T-helper 2 cell treated with Interferon-gamma antibody and Interleukin-4, amounts not matched to agents 5 μg/mL and 100 μg/mL, for 36 hours (primary cell): ENCODE measurements at places on chromosomes 13 and 19.

DNA sequence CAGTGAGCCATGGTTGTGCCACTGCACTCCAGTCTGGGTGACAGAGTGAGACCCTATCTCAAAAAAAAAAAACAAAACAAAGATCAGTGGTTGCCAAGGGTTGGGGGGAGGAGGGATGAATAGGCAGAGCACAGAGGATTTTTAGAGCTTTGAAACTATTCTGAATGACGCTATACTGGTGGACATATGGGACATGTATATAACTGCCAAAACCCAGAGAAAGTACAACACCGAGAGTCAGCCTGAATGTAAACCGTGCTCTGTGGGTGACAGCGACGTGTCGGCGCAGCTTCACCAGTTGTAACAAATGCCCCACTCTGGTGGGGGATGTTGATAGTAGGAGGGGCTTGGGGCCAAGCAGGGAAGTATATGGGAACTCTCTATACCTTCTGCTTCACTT, 32.9 kb downstream of the ZIC5 start:
- no peak for DNase-seq

DNA sequence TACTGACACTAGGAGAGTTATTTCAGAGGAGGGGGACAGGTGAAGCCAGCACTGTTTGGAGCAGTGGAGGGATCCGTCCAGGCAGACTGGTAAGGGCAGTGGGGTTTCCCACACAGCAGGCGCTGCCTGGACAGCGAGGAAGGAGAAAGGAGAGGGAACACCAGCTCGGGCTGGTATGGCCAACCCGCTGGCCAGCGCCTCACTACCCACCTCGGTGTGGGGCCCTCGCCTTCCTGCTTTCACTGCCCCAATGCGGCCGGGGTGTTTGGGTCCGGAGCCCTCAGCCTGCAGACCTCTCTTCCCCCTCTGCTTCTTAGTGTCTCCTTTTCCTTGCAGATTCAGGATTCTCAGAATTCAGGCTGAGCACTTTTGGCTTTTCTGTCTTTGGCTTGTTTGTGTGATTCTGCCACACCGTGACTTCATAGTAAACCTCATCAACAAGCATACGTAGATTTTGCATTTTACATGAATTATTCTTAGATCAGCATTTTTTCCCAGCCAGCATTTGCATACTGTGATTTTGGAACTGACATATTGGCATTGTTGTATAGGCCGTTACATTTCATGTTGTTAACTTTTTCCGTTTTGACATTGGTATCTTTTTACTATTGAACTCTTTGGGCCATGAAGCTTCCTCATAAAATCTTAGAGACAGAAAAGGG, 294.1 kb downstream of the MYO16 start:
- DNase-seq, result no peak

GRCh38 chr19:8413629-8413995, 507 bp downstream of the MARCHF2 start:
- DNase-seq, result no peak

- DNase-seq, result no peak
These were observed 27.3 kb downstream of the TMEM255B start for GRCh38 chr13:113786262-113786841.

DNA sequence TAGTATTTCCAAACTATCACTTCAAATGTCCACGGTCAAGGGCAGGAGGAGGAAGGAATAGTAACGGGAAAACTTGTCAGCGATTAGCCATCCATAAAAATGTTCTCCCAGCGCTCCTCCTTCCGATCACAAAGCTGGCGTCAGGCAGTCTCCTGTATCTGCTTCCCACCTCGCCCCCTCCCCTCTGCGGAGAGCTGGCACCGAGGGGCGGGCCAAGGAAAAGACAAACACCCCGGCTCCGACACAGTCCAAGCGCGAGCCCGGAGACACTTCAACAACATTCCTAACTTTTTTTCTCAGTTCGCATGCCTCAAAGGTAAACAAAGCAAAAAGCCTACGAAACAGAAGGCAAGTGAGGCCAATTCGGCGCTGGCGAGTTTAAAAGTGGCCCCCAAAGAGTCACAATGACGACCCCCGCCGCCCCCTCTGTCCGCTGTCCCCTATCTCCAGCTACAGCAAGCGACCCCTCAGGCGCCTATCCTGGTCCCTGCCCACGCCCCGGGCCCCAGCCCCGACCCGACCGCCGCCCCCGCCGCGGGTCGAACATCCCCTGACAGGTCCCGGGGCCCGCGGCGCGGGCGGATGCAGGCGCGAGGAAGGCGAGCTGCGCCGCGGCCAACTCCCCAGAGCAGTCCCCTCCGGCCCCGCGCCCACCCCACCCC, 736 bp downstream of the SMAD9 start:
- no peak for DNase-seq

GRCh38 chr13:113746143-113746525, 12.9 kb upstream of the TMEM255B start:
- DNase-seq, result no peak

DNA sequence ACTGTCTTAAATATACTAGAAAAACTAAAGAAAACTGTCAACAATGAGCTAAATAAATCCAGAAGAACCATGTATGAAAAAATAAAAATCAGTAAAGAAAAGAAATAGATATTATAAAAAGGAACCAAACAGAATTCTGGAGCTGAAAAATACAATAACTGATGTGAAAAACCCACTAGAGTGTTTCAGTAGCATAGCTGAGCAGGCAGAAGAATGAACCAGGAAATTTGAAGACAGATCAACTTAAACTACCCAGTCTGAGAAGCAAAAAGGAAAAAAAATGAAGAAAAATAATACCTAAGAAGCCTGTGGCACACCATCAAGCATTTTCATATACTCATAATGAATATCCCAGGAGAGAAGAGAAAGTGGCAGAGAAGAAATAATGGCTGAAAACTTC, 240.1 kb upstream of the RXFP2 start:
- DNase-seq, result no peak

GRCh38 chr13:26762745-26763345, 2.3 kb upstream of the GPR12 start:
- no peak for DNase-seq

DNA sequence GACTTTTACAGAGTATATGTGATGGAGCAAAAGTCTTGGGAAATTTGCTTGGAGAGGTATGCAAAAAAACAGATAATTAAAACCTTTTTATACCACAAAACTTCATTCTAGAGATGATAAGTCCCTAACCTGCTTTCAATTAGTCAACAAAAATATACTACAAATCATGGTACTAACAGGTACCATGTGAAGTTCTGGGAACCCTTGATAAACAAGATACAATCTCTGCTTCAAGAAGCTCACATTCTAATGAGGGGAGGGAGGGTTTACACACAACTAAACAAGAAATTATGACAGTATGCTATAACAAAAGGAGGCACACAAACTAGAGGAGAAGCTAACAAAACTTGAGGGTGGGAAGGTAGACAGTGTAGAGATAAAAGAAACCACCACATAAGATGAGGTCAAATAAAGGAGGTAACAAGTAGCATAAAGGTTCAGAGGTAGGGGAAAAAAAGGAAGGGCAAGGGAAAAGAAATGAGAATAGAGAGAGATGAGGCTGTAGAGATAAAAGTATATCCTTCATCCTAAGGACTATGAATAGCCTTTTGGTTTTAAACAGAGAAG, 91.4 kb downstream of the MYCBP2 start:
- no peak for DNase-seq

DNA sequence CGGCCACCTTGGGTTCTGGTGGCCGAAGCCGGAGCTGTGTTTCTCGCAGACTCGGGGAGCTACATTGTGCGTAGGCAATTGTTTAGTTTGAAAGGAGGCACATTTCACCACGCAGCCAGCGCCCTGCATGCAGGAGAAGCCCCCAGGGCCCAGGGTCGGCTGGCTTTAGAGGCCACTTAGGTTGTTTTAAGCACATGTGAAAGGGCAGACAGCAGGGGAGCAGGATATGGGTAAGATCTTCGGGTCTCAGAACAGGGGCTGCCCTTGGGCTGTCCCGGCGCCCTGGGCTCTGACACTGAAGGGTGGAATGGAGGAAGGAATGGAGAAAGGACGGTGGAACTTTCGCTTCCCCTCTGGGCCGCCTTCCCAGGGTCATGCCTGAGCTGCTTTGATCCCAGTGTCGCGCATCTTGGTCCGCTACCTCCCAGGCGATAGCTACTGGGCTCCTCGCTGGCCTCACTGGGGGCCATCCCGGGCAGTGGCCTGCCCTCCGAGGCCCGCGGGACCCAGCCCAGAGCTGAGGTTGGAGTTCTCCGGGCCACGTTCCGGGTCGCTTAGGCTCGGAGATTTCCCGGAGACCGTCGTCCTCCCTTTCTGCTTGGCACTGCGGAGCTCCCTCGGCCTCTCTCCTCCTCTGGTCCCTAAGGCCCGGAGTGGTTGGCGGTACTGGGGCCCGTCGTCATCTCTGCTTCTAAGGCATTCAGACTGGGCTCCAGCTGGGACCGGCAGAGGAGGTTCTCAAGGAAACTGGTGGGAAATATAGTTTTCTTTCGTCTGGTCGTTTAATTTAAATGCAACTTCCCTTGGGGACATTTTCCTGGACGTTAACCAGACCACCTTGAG, 4.3 kb upstream of the POU4F1 start:
- DNase-seq, result no peak

DNA sequence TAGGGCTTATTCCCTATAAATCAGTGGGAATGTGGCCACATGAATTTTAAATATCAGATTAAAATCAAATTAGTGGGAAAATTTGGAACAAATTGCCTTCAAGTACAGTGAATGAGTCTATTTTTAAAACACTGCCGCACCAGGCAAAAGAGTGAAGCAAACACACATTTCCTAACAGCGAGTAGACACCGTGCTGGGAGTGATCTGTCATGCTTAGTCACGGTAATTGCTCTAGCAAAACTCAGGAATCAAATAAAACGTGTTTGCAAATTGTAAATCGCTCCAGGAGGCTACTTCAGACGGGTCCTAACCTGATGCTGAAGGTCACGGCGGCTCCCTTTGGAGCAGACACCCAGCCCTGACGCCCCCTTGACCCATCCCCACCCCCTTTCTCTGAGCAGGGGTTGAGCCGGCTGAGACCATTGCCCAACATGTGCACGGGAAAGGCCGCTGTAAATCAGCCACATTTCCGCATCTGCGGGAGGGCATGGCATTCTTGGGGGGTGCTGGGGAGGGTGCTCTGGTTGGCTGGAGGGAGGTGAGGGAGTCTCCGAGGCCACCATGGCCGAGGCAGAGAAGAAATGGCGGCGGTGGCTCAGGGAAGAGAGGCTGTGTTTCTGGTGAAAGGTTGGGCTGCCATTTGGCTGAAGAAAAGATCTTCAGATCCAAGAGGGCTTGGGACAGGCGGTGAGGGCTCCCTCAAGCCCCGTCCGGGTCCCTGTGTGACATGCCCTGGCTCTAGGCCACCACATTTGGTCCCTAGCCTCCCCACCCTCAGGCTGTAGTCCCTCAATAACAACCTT, 8.9 kb downstream of the CEBPA start:
- DNase-seq, result no peak

GRCh38 chr19:40774916-40775631, at the start of gene MIA:
Gene MIA, plus strand, starts transcription at chr19:40775521. Its CDS starts 22 bp downstream, at chr19:40775543.
- DNase-seq, result no peak

DNA sequence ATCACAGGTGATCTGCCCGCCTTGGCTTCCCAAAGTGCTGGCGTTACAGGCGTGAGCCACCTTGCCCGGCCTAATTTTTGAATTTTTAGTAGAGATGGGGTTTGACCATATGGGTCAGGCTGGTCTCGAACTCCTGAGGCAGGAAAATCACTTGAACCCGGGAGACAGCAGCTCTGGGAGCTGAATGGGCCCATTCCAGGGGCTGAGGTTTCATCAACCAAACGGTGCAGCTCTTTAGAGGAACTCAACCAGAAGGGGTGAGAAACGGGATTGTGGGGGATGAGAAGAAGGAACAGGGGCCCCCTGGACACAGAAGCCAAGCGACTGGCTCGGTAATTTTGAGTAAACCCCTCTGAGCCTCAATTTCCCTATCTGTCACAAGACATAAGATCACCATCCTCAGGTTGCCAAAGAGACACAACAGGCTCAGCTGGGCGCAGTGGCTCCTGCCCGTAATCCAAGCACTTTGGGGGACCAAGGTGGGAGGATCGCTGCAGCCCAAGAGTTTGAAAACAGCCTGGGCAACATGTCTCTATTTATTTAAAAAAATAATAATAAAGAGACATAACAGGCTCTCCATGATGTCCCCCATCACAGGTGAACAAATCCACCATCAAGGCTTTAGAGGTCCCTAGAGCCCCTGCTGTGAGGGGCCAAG, 562 bp downstream of the IQCN start:
- DNase-seq, result no peak
